ENCODE measurements at places on chromosomes 12 and 14. TPM values are rescaled to one million over a fixed set of nuclear protein-coding genes. Genes with fewer than 3 reads are reported as not detected.

GRCh38 chr12:42486407-42486806 lies 103.1 kb downstream of the PRICKLE1 start:
- DNase-seq: no peak

DNA sequence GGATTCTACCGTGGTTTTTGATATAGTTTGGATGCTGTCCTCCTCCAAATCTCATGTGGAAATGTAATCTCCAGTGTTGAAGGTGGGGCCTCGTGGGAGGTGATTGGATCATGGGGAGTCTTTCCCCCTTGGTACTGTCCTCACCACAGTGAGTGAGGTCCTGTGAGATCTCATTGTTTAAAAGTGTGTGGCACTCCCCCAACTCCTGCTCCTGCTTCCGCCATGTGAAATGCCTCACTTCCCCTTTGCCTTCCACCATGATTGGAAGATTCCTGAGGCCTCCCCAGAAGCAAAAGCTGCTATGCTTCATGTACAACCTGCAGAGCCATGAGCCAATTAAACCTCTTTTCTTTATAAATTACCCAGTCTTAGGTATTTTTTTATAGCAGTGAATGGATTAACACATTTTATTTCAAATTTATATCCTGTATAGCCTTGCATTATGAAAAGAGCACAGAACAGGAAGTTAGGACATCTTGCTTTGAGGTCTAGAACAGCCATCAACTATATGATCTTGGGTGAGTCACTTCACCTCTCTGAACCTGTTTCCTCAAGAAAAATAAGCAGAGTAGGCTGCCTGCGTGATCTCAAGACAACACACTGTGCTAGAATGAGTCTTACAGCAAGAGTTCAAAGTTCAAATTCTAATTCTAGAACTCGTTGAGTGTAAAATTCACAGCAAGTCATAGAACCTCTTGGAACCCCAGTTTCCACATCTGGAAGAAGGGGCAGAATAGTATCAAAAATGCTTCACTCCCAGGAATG lies 160.9 kb upstream of the EEA1 start:
- peak; percentile 64 for DNase-seq

Gene CAPZA3
- not detected for total RNA-seq

Gene ETFBKMT
- 1.2 TPM for total RNA-seq

DNA sequence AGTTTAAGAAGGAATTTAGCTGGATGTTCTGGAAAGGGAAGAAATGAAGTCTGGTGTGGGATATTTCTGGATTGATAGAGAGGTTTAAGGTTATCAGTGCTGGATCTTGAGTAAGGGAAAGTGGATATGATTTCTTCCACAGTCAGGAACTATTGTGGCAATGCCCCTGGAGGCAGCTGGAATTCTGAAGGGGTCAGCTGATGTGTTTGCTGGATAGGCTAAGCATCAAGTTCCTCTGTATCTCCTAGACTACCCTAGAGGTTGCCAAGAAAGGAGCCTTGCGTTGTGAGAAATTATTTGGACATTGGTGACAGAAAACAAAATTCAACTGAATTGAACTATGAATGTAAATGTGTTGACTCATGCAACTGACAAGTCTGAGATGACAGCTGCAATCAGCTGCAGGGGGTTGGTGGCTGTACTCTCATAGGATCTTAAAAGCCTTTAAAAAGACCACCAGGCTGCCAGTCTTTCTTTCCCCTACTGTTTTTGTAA lies 244.4 kb downstream of the ATXN7L3B start:
- DNase-seq: no peak

- no peak for DNase-seq
These were observed 269.2 kb upstream of the PRKD1 start for GRCh38 chr14:30196861-30197260.

Gene ADCY6
- total RNA-seq: 0.15 TPM

- DNase-seq: peak; percentile 79
These were observed 3.2 kb downstream of the THTPA start for GRCh38 chr14:23559010-23559925.

DNA sequence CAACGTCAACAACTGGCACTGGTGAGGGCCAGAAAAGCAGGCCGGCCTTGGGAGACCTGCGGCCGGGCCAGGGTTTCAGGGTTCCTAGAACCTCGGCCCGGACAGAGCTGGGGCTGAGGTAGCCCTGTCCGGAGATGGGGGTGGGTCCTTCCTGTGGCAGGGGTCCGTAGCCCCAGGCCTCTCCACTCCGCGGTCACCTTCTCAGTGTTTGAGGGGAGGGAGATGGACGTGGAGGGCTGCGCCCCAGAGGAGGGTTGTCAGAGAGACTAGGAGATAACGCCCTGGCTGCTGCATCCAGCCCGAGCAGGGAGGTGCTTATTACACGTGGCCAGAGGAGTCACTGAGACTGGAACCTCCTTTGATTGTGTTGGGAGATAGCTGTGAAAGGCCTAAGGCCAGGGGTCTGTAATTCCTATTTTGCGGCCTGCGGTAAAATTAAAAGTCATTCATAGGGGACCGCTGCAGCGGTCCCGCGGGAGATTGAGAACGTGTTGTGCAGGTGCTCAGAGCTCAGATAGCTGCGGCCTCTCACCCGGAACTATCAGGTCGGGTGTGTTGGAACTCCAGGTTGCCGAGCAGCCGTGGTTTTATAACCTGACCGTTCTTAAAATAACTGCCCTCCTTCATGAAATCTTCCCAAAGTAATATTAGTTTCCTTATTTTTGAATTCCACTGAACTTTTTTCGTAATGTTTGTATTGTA lies 507 bp downstream of the AHSA1 start:
- peak; percentile 37 for DNase-seq

- DNase-seq: no peak
These were observed 65.9 kb upstream of the CCDC198 start for GRCh38 chr14:57559576-57559975.

Gene MDP1
- 13.6 TPM for total RNA-seq

Gene A2M
- not detected for total RNA-seq

Gene DBX2
- total RNA-seq: not detected

- DNase-seq: no peak
These were observed 8.7 kb upstream of the CCDC60 start for GRCh38 chr12:119325813-119326212.

GRCh38 chr14:105974902-105975301 lies 448.5 kb downstream of the TMEM121 start:
- peak; percentile 64 for DNase-seq

Gene MMP19
- 0.10 TPM for total RNA-seq

Gene OR4E2
- total RNA-seq: not detected

Gene IAPP
- not detected for total RNA-seq

- DNase-seq: no peak
These were observed 115.0 kb upstream of the RPH3A start for GRCh38 chr12:112676507-112676906.

DNA sequence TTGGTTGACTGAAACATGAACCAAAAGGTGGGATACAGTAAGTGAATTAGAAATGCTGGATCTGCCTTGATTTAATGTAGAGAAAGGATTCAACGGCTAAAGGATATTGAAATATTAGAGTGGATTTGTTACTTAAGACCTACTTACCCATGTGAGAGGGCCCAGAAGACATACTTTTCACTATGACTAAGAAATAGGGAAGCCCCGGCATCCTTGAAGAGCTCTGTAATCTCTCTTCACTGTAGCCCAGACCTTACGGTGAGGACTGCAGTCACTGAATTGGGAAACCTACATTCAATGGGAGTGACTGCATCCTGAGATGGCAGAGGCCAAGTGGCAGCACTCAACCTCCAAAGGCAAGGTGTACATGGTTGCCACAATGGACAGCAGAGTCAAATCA lies 52.5 kb downstream of the KANSL2 start:
- DNase-seq: no peak

Gene TMEM30B
- 2.8 TPM for total RNA-seq

GRCh38 chr12:82481954-82482353 lies 123.6 kb downstream of the METTL25 start:
- no peak for DNase-seq

Gene ABHD12B
- not detected for total RNA-seq

DNA sequence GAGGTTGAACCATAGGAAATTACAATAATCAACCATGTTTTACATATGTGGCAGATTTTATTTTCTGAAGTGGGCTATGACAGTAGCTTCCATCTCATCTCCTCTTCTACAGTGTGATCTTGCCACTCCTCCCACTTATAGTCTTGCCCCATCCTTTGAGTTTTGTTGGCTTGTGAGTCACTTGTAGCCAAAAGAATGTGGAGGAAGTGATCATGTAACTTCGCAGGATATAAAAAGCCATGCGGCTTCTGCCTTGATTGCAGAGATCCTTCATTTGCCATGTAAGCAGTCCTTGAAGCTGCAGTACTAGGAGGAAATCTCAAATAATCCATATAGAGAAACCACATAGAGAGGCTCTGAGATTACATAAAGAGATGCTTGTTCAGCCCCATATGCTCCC lies 13.7 kb upstream of the ZNF84 start:
- no peak for DNase-seq

GRCh38 chr12:106065506-106065905 lies 73.2 kb downstream of the NUAK1 start:
- DNase-seq: no peak

- DNase-seq: peak; percentile 35
These were observed 557 bp downstream of the COPS7A start for GRCh38 chr12:6724409-6724797.
